ENCODE measurements at places on chromosomes 16 and 17.

GRCh38 chr17:61002316-61002736 is 324.7 kb downstream of the BCAS3 start:
- DNase-seq = peak; percentile 34

DNA sequence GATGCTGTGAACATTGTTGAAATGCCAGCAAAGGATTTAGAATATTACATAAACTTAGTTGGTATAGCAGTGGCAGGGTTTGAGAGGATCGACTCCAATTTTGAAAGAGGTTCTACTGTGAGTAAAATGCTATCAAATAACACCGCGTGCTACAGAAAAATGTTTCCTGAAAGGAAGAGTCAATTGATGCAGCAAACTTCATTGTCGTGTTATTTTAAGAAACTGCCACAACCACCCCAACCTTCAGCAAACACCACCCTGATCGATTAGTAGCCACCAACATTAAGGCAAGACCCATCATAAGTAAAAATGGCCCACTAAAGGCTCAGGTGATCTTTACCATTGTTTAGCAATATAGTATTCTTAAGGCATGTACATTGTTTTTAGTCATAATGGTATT is 27.3 kb downstream of the HLF start:
- no peak for DNase-seq

- no peak for DNase-seq
Observed at GRCh38 chr17:2264067-2264860, 39.3 kb downstream of the SMG6 start.

- DNase-seq = no peak
Observed at GRCh38 chr17:39671651-39672521, 3.6 kb downstream of the PNMT start.

GRCh38 chr17:36592316-36592715 is 637 bp downstream of the DHRS11 start:
- peak; percentile 61 for DNase-seq

DNA sequence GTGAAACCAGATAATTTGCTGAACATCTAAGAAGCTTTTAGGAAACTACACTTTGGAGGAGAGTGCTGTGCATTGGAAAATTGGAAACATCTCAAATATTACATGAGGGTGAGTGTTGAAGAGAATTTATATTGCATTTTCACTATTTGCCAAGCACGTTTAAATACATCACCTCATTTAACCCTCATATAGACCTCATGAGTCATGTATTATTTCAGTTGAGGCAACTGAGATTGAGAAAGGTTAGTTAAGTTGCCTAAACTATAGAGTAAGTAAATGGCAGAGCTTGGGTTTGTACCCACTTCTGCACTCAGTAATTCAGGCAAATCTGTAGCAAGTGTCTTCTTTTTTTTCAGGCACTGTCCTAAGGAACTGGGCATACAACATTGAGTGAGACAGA is 3.7 kb upstream of the NLK start:
- DNase-seq = no peak

GRCh38 chr17:61689610-61690180 is 98.7 kb upstream of the NACA2 start:
- DNase-seq = peak; percentile 42

DNA sequence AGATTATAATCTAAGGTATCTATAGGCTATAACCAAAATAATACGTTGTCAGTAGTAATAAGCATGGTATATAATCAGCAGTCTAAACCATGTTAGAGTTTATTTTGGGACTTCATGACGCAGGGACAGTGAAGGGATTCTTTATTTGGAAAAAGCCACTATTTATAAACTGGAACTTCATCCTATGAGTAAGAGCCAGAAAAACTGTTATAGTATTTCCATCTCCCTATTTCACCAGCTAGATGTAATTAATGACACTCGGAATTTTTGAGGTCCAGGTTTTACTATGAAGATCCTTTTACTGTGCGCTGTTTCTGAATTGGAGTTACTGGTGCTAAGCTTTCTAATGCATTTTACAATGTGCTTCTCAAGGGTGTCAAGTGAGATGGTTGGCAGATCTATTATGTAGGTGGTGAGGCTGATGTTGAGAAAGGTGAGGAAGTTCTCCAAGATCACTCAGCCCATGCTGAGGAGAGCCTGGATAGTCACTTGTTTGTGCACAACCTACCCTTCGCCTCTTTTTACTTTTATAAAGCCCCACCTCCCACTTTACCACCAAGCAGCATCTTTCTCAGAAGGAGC is 149.3 kb downstream of the MSI2 start:
- DNase-seq = no peak

- DNase-seq = peak; percentile 12
Observed at GRCh38 chr17:63358111-63358839, 87.8 kb downstream of the CYB561 start.

GRCh38 chr17:56141046-56141839 is 12.0 kb upstream of the ANKFN1 start:
- DNase-seq = no peak

DNA sequence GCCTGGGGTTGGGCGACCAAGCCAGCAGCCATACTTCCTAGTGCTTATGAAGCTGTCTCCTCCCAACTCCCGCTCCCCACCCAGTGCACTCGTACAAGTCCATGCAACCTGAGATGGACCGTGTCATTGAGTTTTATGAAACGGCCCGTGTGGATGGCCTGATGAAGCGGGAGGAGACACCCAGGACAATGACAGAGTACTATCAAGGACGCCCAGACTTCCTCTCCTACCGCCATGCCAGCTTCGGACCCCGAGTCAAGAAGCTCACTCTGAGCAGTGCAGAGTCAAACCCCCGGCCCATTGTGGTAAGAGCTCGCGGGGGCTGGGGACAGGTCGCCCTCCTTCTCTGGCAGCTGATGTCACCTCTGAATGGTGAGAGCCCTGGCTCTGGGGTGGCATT is 11.0 kb upstream of the KATNB1 start:
- no peak for DNase-seq

DNA sequence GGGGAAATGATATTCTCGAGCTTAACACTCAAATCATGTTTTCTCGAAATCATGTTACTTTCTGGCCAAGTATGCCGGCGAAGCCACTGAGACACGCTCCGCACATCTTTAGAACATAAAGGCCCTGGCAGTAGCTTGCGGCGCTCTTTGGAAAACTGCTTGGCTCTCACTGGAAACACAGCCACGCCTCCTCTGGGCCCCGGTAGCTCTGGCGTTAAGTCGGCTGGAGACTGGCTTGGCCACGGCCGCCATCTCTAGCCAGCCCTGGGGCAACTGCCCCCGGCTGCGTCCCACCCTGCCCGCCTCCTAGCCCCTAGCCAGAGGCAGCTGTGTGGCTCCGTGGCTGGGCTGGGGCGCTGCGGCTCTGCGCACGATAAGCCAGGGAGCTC is 9.2 kb upstream of the BAIAP2 start:
- DNase-seq = no peak

DNA sequence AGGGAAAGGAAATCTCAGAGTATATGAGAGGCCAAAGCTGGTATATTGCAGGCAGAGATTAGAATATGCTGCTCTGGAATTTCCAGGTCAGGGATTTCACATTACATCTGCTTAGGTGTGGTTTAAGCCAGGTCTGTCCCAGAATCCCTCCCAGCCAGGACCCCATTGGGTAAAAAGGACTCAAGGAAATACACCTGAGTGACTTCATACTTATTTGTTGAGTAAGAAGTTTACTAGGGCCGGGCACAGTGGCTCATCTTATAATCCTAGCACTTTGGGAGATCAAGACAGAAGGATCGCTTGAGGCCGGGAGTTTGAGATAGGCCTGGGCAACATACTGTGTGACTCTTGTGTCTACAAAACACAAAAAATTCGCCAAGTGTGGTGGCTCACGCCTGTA is 7.2 kb downstream of the PIPOX start:
- DNase-seq = no peak

GRCh38 chr17:74868908-74869255 is 3.9 kb downstream of the FDXR start:
- DNase-seq = no peak

- DNase-seq = no peak
Observed at GRCh38 chr17:50421308-50422051, 4.5 kb upstream of the ACSF2 start.

DNA sequence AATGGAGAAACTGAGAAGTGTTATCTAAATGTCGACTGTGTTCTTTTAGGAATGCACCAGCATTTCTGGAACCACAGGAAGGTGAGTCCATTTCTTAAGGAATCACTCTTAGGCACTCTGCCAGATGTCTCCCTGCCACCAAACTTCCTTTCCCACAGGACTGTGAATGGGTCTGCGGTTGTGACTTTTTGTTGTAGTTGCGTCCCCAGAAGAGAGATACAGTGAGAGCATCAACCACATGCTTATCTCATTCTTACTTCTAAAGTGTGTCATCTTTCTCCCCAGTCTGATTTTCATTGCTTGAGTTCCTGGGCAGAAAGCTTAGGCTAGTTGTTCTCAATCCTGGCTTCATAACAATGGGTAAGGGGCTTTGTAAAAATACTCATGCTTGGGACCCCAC is 13.4 kb downstream of the ITPRIPL2 start:
- DNase-seq = no peak

DNA sequence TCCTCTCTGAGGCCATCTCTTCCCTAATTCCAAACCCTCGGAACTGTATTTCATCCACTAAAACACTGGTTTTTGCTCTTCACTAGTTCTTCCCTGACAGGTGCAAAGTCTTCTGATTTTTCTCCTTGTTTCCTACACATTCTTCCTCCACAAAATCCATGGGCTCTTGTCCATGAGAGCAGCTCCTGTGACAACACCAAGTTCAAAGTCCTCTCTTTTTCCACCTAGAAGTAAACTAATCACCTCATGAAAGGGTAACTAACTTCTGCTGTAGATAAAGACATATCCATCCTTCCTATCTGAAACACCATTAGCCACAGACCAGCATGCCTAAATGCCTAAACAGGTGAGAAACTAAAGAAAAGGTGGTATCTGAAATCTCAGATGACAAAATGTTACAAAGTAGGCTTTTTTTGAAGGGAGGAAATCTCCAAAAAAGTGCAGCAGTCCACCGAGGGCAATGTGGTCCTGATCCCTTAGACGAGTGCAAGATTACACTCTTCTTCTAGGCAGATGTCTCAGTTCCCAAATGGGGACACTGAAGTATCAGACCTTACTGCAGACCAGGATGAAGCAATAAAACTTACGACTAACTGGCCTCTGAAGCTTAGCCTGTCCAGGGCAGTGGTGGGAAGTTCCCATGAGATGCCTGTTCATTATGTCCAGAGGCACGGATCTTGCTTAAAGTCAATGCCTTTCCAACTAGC is 2.8 kb downstream of the PIP4K2B start:
- DNase-seq = no peak

DNA sequence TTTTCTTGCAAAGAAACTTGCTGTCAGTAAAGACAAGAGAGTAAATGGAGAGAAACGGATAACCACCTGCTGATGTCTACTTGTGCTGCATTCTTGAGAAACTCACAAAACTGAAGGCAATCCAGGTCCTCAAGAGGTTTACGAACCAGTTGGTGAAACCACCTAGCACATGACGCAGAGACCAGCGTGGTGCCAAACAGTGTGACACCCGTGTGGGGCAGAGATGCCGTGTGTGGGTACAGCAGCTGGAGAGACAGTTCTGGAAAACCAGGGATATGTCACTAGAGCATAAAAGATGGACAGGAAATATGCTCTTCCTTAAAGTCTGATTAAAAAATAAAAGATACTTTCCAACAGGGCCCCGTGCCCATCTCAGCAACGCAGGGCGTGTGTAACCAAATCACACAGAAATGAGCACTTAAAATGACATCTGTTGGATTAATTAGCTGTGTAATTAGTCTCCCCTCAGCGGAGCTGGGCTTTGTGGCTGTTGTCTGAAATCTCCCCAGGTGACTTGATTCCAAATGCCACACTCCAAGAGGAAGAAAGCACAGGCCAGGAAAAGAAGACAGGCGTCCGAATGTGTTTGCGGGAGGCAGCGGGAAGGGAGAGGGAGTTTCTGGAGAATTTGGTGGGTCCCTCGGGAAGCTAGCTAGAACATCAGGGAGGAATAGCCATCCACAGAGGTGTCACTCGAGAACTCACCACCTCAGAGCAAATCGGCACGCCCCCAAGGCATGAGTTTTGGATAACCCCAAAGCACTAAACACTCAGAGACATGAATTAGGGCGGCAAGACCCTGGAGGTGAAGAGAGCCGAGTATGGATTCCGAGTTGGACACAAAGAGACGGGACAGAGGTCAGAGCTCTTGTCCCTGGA is 109.8 kb downstream of the ZFHX3 start:
- DNase-seq = no peak

DNA sequence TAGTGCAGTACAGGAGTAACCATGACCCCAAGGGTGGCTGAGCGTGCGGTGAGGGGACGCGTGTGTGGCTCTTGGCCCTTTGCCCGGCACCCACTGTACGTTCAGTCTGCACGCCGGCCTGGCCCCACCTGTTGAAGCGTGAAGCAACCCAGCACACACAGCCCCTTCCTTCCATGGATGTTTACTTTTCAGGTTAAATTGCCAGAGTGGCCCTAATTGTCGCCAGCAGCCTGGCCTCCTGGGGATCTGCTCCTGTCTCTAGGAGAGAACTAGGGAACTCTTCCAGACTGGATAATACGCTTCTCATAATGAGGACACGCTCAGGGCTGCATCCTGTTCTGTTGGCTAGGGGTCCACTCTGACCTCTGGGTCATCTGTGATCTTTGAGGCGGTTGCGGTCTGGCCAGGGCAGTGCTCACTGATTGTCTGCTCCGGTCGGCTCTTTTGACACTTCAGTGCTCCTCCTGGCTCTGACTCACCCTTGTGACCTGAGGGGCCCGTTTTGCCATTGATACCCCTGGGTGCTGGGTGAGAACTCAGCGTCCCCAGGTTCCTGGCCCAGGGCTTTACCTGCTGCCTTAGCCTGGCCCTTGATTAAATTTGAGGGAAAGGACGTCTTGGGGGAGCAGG is 27.7 kb downstream of the TPSG1 start:
- DNase-seq = no peak

DNA sequence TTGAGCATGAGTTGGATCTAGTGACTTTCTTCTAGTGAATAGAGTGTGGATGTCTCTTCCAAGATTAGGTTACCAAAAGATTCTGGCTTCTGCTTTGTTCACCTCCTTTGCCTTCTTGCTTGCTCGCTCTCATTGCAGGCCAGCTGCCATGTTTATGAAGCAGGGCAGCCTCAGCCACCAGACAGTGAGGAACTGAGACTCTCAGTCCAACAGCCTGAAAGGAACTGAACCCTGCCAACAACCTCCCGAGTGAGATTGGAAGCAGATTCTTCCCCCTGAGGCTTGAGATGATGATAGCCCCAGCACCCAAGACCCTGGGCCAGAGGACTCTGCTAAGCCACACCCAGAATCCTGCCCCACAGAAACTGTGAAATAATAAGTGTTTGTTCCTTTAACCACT is 48.4 kb downstream of the NOG start:
- no peak for DNase-seq
